ENCODE measurements at places on chromosomes 2 and 18. TPM values are rescaled to one million over a fixed set of nuclear protein-coding genes. Genes with fewer than 3 reads are reported as not detected.

- H3K36me3 ChIP-seq: no peaks in the 10 kb centered on the region
- no peak overlapping the region for H3K27ac ChIP-seq
These were observed 26.4 kb upstream of the ATRAID start for GRCh38 chr2:27185331-27186026.

GRCh38 chr2:60002183-60002867, 551.1 kb downstream of the BCL11A start:
- H3K27ac ChIP-seq: no peak overlapping the region
- no peaks in the 10 kb centered on the region for H3K36me3 ChIP-seq
- H3K27me3 ChIP-seq: no peaks in the 10 kb centered on the region
- H3K4me3 ChIP-seq: no peak overlapping the region
- DNase-seq: no peak

DNA sequence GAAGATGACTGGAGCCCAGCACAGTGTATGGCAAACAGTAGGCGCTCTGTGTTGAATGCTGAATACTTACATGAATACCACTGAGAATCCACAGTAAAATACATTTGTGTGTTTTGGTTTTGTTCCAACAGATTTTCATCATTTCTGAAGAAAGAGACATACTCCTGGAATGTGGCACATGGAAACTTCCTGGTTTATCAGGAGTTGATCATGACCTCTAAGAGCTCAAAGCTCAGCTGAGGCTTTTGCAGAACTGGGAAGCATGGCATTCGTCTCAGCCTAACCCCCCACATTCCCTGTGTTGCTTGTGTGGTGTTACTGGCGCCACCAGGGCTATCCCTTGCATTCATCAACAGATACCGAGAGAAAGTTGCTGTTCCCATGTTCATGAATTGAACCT, 316.9 kb upstream of the REV1 start:
- DNase-seq: no peak
- H3K4me3 ChIP-seq: no peak overlapping the region
- no peaks in the 10 kb centered on the region for H3K4me1 ChIP-seq
- no peak overlapping the region for H3K27ac ChIP-seq
- H3K27me3 ChIP-seq: peaks cover 69% of the 10 kb centered on the region
- no peaks in the 10 kb centered on the region for H3K36me3 ChIP-seq

DNA sequence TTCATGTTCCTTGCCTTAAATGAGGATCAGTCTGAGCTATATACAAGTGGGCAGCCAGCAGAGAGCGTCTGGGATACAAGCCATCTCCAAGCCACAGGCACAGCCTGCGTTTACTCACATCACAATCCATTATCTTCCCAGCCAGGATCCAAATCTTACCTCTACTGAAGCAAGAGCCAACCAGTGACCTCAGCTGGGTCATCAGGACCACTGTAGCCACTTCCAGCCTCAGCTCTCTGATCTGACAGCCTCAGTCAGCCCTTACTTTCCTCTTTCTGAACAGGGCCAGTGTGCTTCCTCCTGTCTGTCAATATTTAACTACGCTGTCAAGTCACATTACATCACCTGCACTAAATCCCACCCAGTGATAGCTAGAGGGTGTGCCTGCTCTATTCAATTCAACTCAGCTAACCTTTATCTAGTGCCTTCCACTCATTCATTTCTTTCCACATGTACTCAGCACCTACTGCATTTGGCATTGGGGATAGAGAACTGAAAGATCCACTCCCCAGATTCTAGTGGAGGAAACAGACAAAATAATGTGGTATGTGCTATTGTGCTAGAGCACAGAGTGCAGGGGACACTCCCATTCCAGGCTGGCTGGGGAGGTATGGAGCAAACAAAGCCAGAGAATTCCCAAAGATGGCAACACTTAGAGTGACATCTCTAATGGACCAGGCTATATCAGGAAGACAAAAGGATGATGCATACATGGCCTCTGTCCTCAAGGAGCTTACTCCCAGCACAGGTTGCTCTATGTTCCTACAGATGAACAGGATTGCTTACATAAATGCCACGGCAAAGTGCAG, 146.5 kb downstream of the NCKAP5 start:
- no peak overlapping the region for H3K4me3 ChIP-seq
- no peaks in the 10 kb centered on the region for H3K36me3 ChIP-seq
- H3K27me3 ChIP-seq: no peaks in the 10 kb centered on the region
- DNase-seq: no peak

AQP12A gene
- not detected for total RNA-seq

DNA sequence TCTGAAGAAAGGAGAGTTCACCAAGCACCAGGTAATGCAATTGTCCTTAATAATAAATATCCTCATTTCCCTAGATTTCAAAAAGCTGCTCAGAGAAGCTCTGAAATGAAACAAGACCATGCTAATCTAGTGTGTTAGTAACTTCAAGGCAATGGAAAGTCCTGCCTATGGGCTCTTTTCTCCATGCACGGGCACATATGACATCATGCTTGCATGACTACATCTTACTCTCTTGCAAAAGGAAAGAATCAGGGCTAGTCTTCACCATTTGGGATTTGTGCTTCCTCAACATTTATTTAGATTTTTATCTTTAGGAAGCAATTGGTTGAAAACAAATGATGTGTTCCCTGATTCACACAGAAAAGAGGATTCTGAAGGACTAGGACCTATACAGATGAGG, 204.0 kb upstream of the POU3F3 start:
- DNase-seq: no peak
- H3K36me3 ChIP-seq: no peaks in the 10 kb centered on the region
- no peak overlapping the region for H3K4me3 ChIP-seq
- peaks cover 6% of the 10 kb centered on the region for H3K27me3 ChIP-seq

- H3K27me3 ChIP-seq: no peaks in the 10 kb centered on the region
- H3K36me3 ChIP-seq: no peaks in the 10 kb centered on the region
- no peaks in the 10 kb centered on the region for H3K4me1 ChIP-seq
- DNase-seq: no peak
- H3K27ac ChIP-seq: no peak overlapping the region
These were observed 19.1 kb upstream of the VIT start for GRCh38 chr2:36677386-36677785.

EIF5B gene
- total RNA-seq: 65.9 TPM

GRCh38 chr18:56021136-56021808, 433.3 kb upstream of the TCF4 start:
- no peaks in the 10 kb centered on the region for H3K27me3 ChIP-seq
- no peak overlapping the region for H3K4me3 ChIP-seq
- no peak for DNase-seq
- no peaks in the 10 kb centered on the region for H3K36me3 ChIP-seq
- H3K4me1 ChIP-seq: no peaks in the 10 kb centered on the region

- peak; percentile 3 for DNase-seq
- H3K4me3 ChIP-seq: no peak overlapping the region
- no peak overlapping the region for H3K27ac ChIP-seq
- H3K36me3 ChIP-seq: no peaks in the 10 kb centered on the region
- no peaks in the 10 kb centered on the region for H3K4me1 ChIP-seq
These were observed 33.8 kb upstream of the TEX51 start for GRCh38 chr2:126864861-126865260.

DNA sequence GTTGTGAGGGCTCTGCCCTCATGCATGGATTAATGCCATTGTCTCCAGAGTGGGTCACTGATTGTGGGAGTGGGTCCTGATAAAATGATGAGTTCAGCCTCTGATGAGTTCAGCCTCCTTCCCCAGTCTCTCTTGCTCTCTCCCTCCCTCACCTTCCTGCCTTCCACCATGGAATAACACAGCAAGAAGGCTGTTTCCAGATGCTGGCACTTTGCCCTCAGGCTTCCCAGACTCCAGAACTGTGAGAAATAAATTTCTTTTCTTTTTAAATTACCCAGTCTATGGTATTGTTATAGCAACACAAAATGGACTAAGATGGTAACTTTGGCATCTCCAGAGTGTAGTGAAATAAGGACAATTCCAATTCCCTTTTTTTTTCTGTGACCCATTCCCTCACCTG, 47.1 kb upstream of the MAP4K3 start:
- peaks cover 12% of the 10 kb centered on the region for H3K4me1 ChIP-seq
- no peak overlapping the region for H3K27ac ChIP-seq
- no peaks in the 10 kb centered on the region for H3K27me3 ChIP-seq
- no peak overlapping the region for H3K4me3 ChIP-seq

CCDC148 gene
- total RNA-seq: 0.59 TPM

GRCh38 chr2:95344215-95344583, 47.1 kb downstream of the KCNIP3 start:
- no peaks in the 10 kb centered on the region for H3K27me3 ChIP-seq
- no peak overlapping the region for H3K4me3 ChIP-seq
- H3K4me1 ChIP-seq: peaks cover 26% of the 10 kb centered on the region
- no peaks in the 10 kb centered on the region for H3K36me3 ChIP-seq

- DNase-seq: no peak
- no peaks in the 10 kb centered on the region for H3K27me3 ChIP-seq
- no peaks in the 10 kb centered on the region for H3K36me3 ChIP-seq
- no peak overlapping the region for H3K4me3 ChIP-seq
- no peak overlapping the region for H3K27ac ChIP-seq
These were observed 13.7 kb downstream of the HES6 start for GRCh38 chr2:238225911-238226697.

- no peak overlapping the region for H3K27ac ChIP-seq
- no peak for DNase-seq
- H3K4me3 ChIP-seq: no peak overlapping the region
- no peaks in the 10 kb centered on the region for H3K36me3 ChIP-seq
These were observed 246.0 kb downstream of the AGAP1 start for GRCh38 chr2:235739704-235740415.

ITPRIPL1 gene
- 12.4 TPM for total RNA-seq

CHST10 gene
- total RNA-seq: 0.27 TPM

- H3K27me3 ChIP-seq: no peaks in the 10 kb centered on the region
- no peak overlapping the region for H3K27ac ChIP-seq
- no peaks in the 10 kb centered on the region for H3K4me1 ChIP-seq
- no peak for DNase-seq
- H3K4me3 ChIP-seq: no peak overlapping the region
These were observed 34.6 kb downstream of the PPP3R1 start for GRCh38 chr2:68217729-68218128.

- H3K36me3 ChIP-seq: no peaks in the 10 kb centered on the region
- H3K27ac ChIP-seq: peak overlapping the region; percentile 25
- H3K4me1 ChIP-seq: no peaks in the 10 kb centered on the region
- H3K4me3 ChIP-seq: no peak overlapping the region
These were observed 26.6 kb downstream of the LRP1B start for GRCh38 chr2:142104134-142104758.

DNA sequence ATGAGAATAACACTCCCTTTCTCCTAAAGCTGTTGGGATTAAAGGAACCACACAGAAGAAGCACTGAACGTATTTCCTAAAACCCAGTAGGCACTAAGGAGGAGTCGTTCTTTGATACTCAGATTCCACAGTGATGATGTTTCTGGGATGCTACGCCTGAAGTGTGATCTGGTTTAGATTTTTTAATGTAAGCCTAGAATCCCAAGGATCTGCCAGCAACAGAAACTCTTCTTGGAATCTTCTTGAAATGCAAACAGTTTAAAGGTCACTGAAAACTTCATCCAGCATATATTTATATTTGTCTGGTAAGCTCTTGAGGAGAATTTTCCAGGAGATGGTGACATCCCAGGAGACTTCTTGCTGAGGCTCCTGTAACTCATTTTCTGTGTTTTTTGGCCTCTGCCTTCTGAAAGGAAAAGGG, 247.6 kb upstream of the TRIB2 start:
- no peak for DNase-seq
- H3K27ac ChIP-seq: no peak overlapping the region
- no peaks in the 10 kb centered on the region for H3K27me3 ChIP-seq
- H3K4me3 ChIP-seq: no peak overlapping the region
- H3K36me3 ChIP-seq: no peaks in the 10 kb centered on the region
- no peaks in the 10 kb centered on the region for H3K4me1 ChIP-seq

CKAP2L gene
- 27.5 TPM for total RNA-seq

RAPGEF4 gene
- 0.59 TPM for total RNA-seq

GRCh38 chr18:22701795-22702194, 231.3 kb upstream of the RBBP8 start:
- no peak for DNase-seq
- H3K4me1 ChIP-seq: no peaks in the 10 kb centered on the region
- H3K4me3 ChIP-seq: no peak overlapping the region
- no peak overlapping the region for H3K27ac ChIP-seq
- H3K27me3 ChIP-seq: no peaks in the 10 kb centered on the region

- H3K27ac ChIP-seq: no peak overlapping the region
- H3K36me3 ChIP-seq: no peaks in the 10 kb centered on the region
- H3K4me3 ChIP-seq: no peak overlapping the region
- no peaks in the 10 kb centered on the region for H3K4me1 ChIP-seq
These were observed 6.6 kb downstream of the VIL1 start for GRCh38 chr2:218425531-218425930.

DNA sequence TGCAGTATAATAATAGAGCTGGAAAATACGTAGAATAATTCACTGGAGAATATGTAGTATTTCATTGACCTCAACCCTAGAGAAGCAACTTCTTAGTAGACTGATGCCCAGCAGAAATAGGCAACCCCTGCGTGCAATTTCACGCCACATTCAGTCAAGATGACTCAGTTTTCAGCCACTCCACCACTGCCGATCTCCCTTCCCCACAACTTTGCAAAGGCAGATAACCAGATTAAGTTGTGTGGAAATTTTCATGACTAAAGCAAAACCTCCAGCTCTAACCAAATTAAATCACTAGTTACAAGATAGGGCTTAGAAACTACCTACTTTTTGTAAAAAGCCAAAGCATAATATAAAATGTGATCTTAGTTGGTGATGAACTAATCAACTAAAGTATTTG, 63.3 kb upstream of the STK17B start:
- no peak overlapping the region for H3K4me3 ChIP-seq
- no peaks in the 10 kb centered on the region for H3K27me3 ChIP-seq
- DNase-seq: no peak
- H3K36me3 ChIP-seq: no peaks in the 10 kb centered on the region
- peaks cover 28% of the 10 kb centered on the region for H3K4me1 ChIP-seq

DNA sequence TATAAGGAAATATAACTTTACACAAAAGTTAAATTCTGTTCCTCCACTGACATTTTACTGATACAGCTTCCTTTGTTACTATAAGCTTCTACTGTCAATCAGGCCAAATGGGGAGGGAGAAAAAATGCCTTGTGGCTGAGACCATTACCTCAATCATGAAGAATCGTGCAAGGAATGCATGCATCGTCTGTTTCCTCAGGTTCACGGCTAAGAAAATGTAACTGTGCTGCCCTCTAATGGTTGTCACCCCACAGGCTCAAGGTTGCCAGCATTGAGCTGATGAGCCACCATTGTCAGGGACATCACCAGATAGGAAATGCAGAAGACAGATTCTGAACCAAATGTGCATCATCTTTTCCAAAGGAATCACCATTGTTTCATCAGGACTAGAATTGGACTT, 426.9 kb downstream of the CDH2 start:
- H3K27ac ChIP-seq: no peak overlapping the region
- H3K4me1 ChIP-seq: no peaks in the 10 kb centered on the region
- peak; percentile 19 for DNase-seq
- no peaks in the 10 kb centered on the region for H3K36me3 ChIP-seq
- H3K4me3 ChIP-seq: no peak overlapping the region

- no peak for DNase-seq
- no peak overlapping the region for H3K27ac ChIP-seq
- H3K27me3 ChIP-seq: no peaks in the 10 kb centered on the region
- H3K36me3 ChIP-seq: no peaks in the 10 kb centered on the region
These were observed 9.2 kb downstream of the HTR2B start for GRCh38 chr2:231115651-231116050.

GRCh38 chr2:109472331-109472959, 141.3 kb downstream of the SEPTIN10 start:
- H3K4me3 ChIP-seq: no peak overlapping the region
- DNase-seq: no peak
- H3K4me1 ChIP-seq: peaks cover 18% of the 10 kb centered on the region
- no peaks in the 10 kb centered on the region for H3K36me3 ChIP-seq
- H3K27me3 ChIP-seq: no peaks in the 10 kb centered on the region
- H3K27ac ChIP-seq: no peak overlapping the region

GALNT14 gene
- total RNA-seq: 11.2 TPM

GRCh38 chr18:58348517-58348916, 280.4 kb downstream of the ALPK2 start:
- no peak overlapping the region for H3K4me3 ChIP-seq
- DNase-seq: no peak
- no peaks in the 10 kb centered on the region for H3K4me1 ChIP-seq
- no peaks in the 10 kb centered on the region for H3K27me3 ChIP-seq
- peaks cover 4% of the 10 kb centered on the region for H3K36me3 ChIP-seq

Data from HCT116 (cell line).